ENCODE measurements at places on chromosomes 6 and 20.

DNA sequence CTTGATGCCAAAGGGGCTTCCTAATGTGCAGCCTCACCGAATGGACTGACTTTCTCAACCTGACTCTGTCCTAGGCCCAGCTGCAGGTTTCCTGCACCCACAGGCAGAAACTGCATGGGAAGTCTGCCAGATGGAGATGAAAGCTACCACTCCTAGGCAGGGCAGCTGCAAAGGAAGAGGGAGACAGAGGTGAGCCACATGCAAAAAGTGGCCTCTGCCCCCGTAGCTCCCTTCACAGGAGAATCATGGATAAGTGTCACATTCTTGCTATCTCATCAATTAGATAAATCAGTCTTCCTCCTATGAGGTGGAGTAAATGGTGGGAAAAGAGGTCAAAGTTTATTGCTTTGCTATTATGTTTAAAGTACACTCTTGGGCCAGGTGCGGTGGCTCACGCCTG is 191.3 kb downstream of the ALDH8A1 start:
- DNase-seq: no peak

- DNase-seq: no peak
Measured at GRCh38 chr6:53540129-53540692, 4.7 kb downstream of the GCLC start.

- no peak for DNase-seq
Measured at GRCh38 chr6:113551168-113551567, 306.0 kb upstream of the MARCKS start.

GRCh38 chr6:165804331-165805066 is 141.5 kb upstream of the PDE10A start:
- DNase-seq: no peak

DNA sequence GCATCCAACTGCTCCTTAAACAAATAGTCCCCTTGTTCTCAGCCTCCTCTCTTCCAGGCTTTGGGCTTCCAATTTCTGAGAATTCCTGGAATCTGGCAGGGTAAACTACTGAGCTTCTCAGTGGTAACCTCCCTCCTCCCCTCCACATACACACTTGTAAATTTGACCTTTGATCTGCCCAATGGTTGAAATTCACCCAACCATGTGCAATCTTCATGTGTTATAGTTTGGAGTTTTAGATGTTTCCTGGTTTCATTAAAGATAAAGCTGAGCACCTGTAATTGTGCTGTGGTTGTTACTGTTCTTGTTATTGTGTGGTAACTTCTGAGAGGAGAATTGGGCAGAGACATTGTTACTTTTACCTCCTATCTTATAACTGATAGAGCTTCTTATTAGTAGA is 328.4 kb downstream of the TPBG start:
- DNase-seq: no peak

GRCh38 chr6:127210725-127211124 is 55.9 kb upstream of the RNF146 start:
- no peak for DNase-seq

GRCh38 chr20:36235892-36236785 is at the start of gene AAR2:
Gene AAR2, plus strand, starts transcription at chr20:36236478. Its CDS starts 3,391 bp downstream, at chr20:36239869.
- DNase-seq: peak; percentile 84

DNA sequence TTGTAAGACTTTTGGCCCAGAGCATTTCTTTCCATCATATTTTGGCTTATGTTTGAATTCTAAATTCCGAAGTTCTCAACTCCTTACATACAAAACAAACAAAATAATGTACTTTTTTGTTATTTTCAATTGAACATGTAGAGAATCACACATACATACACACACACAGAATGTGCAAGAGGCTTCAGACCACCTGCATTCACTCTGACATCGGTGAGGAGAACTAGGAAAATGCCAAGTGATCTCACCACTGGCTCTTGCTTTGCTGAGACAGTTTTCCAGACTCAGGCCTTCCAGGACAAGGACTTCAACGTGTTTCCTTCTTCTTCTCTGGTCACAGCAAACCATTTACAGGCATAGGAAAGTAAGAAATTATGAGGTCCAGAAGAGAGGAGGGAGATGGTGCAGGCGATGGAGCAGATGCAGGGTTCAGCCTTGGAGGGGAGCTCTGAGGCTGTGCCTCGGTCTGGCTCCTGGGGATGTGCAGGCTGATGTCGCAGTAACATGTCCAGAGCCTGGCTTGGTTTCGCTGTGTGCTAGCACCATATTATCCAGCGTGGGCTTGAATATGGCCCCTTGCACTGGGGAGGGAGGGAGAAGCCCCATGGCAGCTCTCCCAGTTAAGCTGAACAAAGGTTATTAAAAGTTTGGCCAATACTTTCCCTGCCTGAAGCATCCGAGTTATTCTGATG is 93.4 kb downstream of the DACT2 start:
- no peak for DNase-seq

GRCh38 chr6:21024616-21025015 is 490.4 kb downstream of the CDKAL1 start:
- DNase-seq: no peak

- DNase-seq: no peak
Measured at GRCh38 chr6:10401632-10402223, 13.1 kb downstream of the TFAP2A start.

GRCh38 chr6:169533301-169534038 is 168.4 kb downstream of the WDR27 start:
- DNase-seq: no peak
